ENCODE measurements at places on chromosomes 7 and 10.

DNA sequence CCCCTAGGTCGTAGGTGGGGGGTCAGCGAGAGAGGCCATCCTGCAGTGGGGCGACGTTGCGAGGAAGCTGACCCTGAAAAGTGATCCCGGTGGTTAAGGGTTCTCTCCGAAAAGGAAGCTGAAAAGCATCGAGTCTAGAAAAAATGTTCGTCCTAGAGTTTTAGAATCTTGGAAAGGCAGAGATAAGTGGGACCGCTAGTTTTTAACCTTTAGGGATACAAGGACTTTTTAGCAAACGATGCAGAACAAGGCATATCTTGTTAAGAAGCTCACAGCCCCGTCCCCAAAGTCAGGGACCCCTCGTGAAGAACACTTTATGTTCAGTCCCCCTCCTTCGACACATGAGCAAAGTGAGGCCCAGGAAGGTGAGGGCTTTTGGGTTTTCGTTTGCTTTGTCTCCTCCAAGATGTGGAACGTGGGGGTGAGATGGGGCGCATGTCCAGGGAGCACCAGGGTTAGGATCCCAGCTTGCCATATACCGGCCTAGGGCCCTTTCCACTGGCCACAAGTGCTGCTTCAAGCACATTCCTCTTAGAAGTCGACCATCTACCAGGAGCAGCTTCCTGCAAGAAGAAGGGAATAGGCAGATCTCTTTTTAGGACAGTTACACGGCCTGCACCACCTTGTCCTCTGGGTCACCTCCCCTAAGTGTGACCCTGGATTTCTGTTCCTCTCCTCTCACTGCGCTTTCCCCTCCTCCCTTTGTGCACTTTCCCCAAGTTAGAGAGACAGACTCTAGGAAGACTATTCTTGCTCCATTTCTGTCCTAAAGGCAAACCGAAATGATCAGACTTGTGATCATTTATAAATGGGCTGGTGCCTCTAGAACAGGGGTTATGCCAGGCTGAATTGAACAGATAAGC is 969 bp downstream of the SLC35G1 start:
- peak; percentile 3 for DNase-seq

DNA sequence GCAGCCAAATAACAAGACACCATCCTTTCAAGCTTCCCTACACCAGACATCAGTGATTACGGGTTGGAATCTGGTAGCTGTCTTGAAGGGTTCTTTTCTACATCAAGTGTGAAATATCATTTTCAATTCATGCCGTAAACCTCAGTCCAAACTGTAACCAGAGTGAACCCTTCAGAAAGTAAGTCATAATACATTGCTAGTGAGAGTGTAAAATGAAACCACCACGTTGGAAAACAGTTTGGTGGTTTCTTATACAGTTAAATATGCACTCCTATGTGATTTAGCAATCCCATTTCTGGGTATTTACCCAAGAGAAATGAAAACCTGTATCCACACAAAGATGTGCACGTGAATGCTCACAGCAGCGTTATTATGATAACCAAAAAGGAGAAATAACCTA is 25.6 kb upstream of the ZC3HAV1L start:
- no peak for DNase-seq

- peak; percentile 36 for DNase-seq
Observed at GRCh38 chr7:151631570-151631952, 111.9 kb upstream of the RHEB start.

GRCh38 chr10:78898341-78899097 is 170.2 kb upstream of the ZMIZ1 start:
- DNase-seq: no peak

- no peak for DNase-seq
Observed at GRCh38 chr7:120254845-120255244, 18.1 kb upstream of the KCND2 start.

DNA sequence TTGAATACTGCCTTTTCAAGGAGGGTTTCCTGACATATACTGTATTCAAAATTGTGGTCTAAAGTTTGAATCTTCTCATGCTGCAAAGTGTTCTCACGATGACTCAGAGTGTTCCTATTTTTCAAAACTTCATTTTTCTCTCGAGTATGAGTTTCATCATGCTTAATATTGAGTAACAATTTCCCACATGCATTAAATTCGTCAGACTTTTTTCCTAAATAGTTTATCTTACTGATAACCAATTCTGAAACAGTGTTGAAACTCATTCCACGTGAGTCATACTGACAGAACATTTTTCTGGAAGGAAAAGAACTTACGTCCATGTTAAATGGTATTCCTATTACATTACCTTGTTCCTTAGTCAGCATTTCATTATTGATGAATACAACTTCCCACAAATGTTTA is 44.1 kb downstream of the ZNF33B start:
- DNase-seq: peak; percentile 1

DNA sequence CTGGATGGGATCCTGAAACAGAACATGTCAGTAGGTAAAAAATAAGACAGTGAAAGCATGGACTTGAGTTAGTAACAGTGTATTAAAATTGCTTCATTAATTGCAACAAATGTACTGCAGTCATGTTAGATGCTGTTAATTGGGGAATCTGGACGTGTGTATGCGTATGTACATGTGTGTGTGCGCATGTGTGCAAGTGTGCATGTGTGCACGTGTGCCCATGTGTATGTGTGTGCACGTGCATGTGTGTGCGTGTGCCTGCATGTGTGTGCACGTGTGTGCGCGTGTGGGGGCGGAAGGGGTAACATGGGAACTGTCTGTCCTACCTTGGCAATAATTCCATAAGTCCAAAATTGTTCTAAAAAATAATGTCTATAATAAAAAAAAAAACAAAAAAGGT is 67.3 kb downstream of the SMURF1 start:
- no peak for DNase-seq

Measured in fibroblast of skin of back (primary cell).